ENCODE measurements at places on chromosomes 16 and 17.

DNA sequence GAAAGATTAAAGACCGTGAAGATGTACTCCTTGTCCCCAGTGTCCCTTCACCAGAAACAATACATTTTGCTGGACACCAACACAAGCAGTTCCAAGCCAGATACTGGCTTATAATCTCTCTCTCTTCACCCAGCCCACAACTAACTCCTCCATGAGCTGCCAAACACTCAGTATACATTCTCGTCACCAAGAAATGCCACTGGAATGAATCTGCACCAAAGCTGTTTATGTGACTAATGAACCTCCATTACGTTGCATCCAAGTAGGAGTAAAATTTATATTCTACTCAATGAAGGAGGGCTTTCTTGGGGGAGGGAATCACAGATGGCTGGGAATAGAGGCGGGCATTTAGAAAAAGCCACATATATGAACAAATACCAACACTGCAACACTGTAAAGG, 20.9 kb upstream of the SOX9 start:
- no peak for DNase-seq

GRCh38 chr17:57121308-57122042, 36.4 kb downstream of the AKAP1 start:
- DNase-seq: peak; percentile 6

GRCh38 chr17:36506249-36506826, 19.9 kb downstream of the ZNHIT3 start:
- DNase-seq: no peak

DNA sequence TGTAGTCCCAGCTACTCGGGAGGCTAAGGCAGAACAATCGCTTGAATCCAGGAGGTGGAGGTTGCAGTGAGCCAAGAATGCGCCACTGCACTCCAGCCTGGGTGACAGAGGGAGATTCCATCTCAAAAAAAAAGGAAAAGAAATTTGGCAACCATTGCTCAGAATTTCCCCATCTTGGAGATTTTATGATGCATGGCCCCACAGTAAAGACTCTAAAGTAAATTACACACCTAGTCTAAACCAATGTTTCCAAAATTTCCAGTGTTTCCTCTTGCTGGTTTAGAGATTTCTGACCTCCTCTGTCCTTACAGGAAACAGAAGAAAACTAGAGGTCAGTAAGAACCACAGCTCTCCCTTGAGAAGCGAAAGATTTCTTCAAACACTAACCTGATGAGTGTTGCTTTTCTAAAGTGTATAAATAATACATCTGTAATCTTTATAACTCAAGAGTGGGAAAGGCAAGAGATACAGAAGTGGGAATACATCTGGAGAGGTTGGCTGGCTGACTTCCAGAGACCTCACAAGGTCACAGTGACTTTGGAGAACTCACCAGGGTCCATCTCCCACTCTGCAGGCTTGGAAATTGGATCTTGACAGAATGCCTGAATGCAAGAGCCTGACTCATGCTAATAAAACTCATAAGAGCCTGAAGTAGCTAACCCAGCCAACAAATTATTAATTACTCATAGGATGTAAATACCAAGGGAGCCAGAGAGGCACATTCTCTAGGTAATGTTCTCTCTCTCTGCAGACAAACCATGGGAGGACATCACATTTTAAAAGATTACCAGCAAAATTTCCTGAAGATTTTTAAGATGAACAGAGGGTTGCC, 8.8 kb downstream of the ADAT1 start:
- no peak for DNase-seq

DNA sequence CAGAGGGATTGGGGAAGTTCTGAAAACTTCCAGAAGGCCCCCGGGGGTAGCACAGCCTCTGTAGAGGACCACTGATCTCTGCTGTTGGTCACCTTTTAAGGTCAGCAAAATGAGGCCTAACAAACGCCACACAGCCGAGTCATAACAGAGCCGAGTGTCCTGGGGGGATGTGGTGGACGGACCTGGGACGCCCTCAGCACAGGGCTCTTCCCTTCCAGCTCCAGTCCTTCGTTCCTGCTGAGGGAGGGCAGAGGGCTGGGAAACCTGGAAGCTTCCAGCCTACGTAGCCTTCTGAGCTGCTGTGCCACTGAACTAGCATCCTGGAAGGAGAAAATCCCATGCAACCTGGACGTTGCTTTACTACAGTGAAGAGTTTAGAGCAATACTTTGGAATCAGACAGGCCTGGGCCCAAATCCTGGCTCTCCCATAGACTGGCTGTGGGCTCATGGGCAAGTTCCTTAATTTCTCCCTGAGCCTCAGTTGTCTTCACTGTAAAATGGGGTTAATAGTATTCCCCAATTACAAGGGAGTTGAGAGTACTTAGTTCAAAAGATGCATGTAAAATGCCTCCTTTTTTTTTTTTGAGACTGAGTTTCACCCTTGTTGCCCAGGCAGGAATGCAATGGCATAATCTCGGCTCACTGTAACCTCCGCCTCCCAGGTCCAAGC, 34.4 kb upstream of the ZCCHC14 start:
- no peak for DNase-seq

GRCh38 chr16:4089811-4090301, 26.4 kb downstream of the ADCY9 start:
- DNase-seq: no peak

- peak; percentile 89 for DNase-seq
Measured at GRCh38 chr16:87897521-87898505, 28.5 kb upstream of the SLC7A5 start.

GRCh38 chr16:29154676-29155121, 169.8 kb downstream of the LAT start:
- DNase-seq: no peak

- DNase-seq: no peak
Measured at GRCh38 chr17:43881758-43882505, 25.4 kb downstream of the MPP2 start.

DNA sequence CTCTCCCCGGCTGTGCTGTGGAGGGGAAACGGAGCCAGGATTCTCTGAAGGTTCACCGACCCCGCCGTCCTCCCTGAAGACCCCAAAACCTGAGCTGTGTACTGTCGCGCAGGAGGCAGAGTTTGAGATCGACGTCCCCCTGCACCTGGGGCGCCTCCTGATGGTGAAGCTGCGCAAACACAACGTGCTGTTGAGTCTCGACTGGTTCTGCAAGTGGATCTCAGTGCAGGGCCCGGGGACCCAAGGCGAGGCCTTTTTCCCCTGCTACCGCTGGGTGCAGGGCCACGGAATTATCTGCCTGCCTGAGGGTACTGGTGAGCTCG, 62.6 kb upstream of the TEKT1 start:
- DNase-seq: no peak

DNA sequence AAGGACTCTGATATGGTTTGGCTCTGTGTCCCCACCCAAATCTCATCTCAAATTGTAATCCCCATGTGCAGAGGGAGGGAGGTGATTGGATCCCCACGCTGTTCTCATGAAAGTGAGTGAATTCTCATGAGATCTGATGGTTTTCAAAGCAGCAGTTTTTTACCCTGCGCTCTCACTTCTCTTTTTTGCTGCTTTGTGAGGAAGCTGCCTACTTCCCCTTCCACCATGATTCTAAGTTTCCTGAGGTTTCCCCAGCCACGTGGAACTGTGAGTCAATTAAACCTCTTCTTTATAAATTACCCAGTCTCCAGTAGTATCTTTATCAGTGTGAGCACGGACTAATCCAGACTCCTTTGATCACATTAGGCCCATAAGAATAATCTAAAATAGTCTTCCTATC, 719.7 kb upstream of the CDH8 start:
- DNase-seq: no peak

- DNase-seq: no peak
Measured at GRCh38 chr17:30093463-30094147, 23.0 kb upstream of the NSRP1 start.

DNA sequence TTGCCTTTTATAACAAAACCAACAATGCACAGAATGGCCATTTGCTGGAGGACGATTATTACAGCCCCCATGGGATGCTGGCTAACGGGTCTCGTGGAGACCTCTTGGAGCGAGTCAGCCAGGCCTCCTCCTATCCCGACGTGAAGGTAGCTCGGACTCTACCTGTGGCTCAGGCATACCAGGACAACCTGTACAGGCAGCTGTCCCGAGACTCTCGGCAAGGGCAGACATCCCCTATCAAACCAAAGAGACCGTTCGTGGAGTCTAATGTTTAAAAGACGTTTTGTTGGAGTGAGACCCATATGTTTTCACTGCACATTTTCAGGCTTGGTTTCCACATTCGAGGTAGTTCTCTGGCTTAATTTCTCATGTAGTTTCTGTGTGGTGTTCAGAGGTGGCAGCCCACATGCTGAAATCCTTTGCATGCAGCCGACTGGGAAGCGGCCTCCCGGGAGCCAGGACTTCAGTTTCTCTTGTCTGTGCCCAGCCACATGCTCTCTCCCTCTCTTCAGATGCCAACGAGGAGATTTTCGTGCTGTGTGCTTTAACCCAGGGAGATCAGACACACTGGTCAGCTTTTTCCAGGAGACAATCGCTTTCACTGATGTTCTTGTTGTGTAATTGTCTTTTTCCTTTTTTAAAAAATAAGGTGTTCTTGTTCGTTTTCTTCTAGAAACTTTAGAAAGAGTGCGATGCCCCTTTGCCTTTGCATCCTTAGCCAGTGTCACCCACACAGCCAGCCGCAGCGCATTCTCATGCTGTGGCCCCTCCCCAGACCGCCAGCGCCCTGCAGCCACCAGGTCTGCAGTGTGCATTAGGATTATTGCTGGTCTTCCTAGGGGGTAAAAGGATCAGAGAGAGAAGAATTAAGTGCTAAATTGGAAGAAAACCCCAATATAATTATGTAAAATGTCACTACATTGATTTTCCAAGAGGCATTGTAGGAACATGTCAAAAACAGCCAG, 24.1 kb downstream of the CYB561 start:
- DNase-seq: no peak
